Breast epithelium (tissue), 4 donors: ENCODE measurements at places on chromosomes 4 and X. TPM values are rescaled to one million over a fixed set of nuclear protein-coding genes. Genes with fewer than 3 reads are reported as not detected.

The KLHL2 gene
- 38.0 TPM for total RNA-seq

The CCKAR gene
- total RNA-seq = not detected

The LRAT gene
- 4.5 TPM for total RNA-seq

The PPP4R3C gene
- not detected for total RNA-seq

The KCTD8 gene
- 0.33 TPM for total RNA-seq

The SEC31A gene
- total RNA-seq = 186 TPM

DNA sequence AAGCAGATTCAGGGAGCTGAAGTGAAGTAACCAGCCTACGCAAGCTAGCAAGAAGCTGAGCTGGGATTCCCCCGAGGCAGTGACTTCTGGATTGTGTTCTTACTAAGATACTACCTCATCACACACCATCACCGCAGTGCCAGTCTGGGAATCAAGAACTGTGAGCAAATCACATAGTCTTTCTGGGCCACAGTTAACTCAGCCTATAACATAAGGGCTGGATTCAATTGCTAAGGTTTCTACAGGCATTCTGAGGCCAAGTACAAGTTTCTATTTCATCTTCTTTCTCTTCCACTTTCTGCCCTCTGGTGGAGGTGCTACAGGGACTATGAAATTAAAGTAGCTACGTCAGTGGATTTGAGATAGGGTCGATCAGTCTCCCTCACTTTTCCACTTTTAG is 1.4 kb upstream of the CORIN start:
- no peak for DNase-seq

DNA sequence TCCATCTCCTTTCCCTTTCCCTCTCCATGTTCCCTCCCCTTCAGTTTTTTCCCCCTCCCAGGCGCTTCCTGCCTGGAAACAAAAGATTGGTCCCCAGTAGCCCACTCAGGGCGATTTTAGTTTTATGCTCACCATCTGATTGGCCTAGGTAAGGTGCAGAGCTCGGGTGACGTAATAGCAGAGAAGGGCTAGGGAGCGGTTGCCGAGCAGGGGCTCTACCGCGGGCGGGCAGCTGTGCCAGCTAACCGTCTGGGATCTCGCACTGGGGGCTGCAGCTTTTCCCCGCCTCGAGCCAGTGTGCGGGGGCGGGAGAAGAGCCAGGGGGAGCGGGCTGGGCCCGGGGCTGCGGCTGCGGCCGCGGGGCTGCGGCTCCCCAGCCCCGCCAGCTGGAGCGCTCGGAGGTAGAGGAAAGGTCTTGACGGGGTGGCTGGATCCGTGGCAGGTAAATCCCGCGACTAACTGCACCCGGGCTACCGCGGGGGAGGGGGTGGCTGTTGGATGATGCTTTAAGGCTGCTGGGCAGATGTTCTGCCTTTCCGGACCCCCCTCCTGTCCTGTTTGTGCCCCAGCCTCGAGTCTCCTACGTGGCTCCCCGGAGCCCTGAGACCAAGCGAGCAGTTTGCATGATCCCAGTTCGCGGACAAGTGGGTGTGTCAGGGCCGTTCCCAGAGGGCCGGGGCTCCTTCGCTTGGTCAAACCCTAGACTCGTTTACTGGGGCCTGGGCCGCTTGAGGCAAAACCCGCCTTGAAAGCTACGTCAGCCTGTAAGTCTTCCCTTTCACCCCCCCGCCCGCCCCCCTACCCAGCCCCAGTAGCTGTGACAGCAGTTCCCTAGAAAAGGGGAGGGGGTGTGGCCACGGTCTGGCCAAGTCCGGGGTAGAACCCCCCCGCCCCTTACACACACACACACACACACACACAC is at the start of gene PAK3:
Gene PAK3 (plus strand): TSS at position 218 of the 922 bp plus-strand sequence. CDS start 26,913 bp downstream, outside the sequence.
- DNase-seq = no peak

- DNase-seq = no peak
Measured at GRCh38 chrX:121301356-121301755, 253.9 kb downstream of the GLUD2 start.

DNA sequence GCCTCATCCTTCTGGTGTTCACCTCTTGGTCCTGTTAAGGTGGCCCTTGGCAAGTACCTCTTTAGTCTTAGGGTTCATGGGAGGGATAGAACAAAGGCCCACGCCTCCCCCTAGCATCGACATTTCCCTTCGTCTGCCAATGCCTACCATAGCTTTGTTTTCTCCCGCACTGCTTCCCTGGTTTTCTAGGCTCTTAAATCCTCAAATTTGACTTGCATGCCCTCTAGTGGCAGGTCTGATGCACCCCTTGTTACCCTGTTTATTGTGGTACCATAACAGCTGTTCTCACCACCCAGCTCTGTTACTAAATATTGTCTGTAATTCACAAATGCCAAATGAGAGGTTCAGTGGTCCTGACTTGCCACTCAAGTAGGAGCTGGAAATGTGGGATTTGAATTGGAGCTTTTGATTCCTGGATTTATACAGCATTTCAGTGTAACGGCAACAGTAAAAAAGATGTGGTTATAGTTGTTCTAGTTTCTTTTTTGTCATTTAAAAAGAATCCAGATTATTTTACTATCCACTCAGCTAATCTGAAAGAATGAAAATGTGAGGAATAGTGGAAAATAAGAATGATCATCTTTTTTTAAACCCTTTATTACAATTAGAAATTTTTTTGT is 100.1 kb downstream of the REPS2 start:
- no peak for DNase-seq

DNA sequence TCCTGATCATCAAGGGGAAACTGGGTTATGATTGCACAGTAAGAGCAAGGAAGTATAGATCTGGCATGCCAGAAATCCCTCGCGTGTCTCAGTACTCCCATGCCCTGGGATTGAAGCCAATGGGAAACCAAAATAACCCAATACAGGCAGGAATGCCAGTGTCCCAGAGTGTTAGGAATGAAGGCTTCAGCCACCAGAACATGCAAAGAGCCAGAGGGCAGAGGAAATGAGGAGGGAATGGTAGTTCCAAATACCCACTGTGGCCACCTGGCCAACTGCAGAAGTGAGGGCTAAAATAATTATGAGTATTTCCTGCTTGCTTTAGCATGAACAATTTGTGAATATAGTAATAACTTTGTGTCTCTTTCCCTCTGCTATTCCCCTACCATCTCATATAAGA is 12.2 kb downstream of the MTNR1A start:
- no peak for DNase-seq

- no peak for DNase-seq
Measured at GRCh38 chr4:40255393-40256281, 58.8 kb downstream of the RHOH start.

- DNase-seq = no peak
Measured at GRCh38 chr4:80578001-80578400, 242.5 kb downstream of the CFAP299 start.

- DNase-seq = no peak
Measured at GRCh38 chr4:137861682-137862081, 329.4 kb upstream of the PCDH18 start.

- no peak for DNase-seq
Measured at GRCh38 chr4:160110891-160111290, 1008.0 kb downstream of the RAPGEF2 start.

- DNase-seq = no peak
Measured at GRCh38 chr4:5752376-5753184, 41.6 kb downstream of the EVC start.

DNA sequence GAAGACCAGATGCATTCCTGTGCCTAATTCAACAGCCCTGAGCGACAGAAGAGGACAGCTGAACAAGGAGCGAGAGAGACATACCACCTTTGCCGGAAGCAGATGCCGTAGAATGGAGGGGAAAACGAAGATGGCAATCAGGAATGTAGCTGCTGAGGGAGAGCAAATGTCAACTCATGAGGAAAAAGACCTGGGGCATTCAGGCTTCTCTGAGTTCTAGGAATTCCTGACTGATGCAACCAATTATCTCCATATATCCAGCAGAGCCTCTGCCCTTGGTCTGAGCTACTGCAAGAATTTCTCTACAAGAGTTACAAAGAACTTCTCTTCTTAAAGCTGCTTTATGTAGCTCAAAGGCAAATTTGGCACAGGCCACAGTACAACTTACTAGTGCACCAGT is 40.5 kb upstream of the INPP4B start:
- no peak for DNase-seq

GRCh38 chr4:55980725-55981124 is 32.0 kb downstream of the CEP135 start:
- no peak for DNase-seq

- no peak for DNase-seq
Measured at GRCh38 chr4:87444741-87445140, 22.4 kb downstream of the NUDT9 start.
